ENCODE measurements at places on chromosomes 1 and 21. TPM values are rescaled to one million over a fixed set of nuclear protein-coding genes. Genes with fewer than 3 reads are reported as not detected.

Gene FLG
- not detected for total RNA-seq

Gene C1orf87
- total RNA-seq: 17.6 TPM

Gene C4BPA
- 1.1 TPM for total RNA-seq

DNA sequence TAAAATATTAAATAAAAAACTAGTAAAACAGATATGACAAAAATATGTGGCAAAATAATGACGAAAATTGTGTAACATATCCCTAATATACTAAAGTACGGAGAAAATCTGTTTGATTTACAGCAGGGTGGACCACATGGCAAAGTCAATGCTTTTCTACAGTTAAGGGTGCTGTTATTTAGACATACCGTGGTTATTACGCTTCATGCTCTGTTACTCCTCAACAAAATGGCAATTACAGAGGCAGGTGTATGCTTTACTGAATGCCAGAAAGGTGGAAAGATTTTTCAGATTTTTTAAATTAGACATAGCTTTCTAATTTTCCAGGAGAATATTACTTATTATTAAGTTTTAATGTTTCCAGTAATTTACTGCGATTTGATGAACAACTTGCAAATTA is 343.9 kb upstream of the DPYD start:
- no peak for DNase-seq
- H3K27me3 ChIP-seq: no peaks in the 10 kb centered on the region
- H3K27ac ChIP-seq: no peak overlapping the region
- no peaks in the 10 kb centered on the region for H3K36me3 ChIP-seq
- H3K4me1 ChIP-seq: no peaks in the 10 kb centered on the region
- no peak overlapping the region for H3K4me3 ChIP-seq

DNA sequence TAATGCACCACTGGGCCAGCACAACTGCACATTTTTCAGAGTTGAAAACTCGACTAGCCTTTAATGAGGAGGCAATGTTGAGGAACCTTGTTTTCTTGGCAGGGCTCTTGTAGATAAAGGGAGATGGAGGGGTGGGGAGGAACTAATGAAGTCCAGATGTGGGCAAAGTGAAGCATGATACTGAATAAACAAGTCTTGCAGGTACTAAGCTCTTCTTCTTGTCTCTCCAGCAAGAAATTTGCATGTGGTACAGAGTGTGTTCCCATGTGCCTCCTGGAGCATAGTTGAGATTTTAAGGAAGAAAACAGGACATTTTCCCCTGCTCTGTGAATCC is 47.0 kb downstream of the PLPP3 start:
- peaks cover 28% of the 10 kb centered on the region for H3K4me1 ChIP-seq
- no peaks in the 10 kb centered on the region for H3K36me3 ChIP-seq
- DNase-seq: no peak
- H3K27me3 ChIP-seq: no peaks in the 10 kb centered on the region
- no peak overlapping the region for H3K27ac ChIP-seq

- no peak overlapping the region for H3K27ac ChIP-seq
- no peak for DNase-seq
- peak overlapping the region; percentile 63 for H3K4me3 ChIP-seq
- no peaks in the 10 kb centered on the region for H3K36me3 ChIP-seq
- H3K4me1 ChIP-seq: peaks cover 2% of the 10 kb centered on the region
- no peaks in the 10 kb centered on the region for H3K27me3 ChIP-seq
Observed at GRCh38 chr1:27831568-27832410, 1.2 kb downstream of the PPP1R8 start.

DNA sequence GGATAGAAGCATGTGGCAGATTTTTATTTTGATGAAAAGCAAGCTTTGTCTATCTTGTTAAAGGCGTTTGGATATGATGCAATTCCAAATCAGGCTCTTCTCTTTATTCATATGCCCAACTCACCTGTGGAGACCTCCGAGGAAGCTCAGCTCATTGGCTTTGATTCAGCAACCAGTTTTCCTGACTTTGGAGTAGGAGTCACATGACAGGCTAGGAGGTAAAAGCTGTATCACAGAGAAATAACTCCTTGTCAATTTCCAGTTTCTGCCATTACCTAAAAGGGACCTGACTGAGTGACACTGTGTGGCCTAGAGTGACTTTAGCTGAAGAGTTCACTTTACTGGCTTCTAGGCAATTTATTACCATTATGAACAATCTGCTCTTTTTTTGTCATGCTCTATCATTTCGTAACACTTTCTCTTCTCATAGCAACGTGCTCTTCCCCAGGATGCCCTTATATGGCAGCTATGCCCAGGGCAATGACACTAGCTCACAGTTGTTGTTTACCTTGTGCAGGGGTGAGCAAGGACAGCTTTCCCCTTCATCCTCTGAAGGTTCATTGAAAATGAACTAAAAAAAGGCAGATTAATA is 107.2 kb downstream of the KCNK1 start:
- no peak overlapping the region for H3K4me3 ChIP-seq
- H3K36me3 ChIP-seq: no peaks in the 10 kb centered on the region
- DNase-seq: no peak
- no peaks in the 10 kb centered on the region for H3K27me3 ChIP-seq
- H3K27ac ChIP-seq: no peak overlapping the region
- H3K4me1 ChIP-seq: no peaks in the 10 kb centered on the region

GRCh38 chr1:30198795-30199403 is 524.5 kb downstream of the MATN1 start:
- H3K27me3 ChIP-seq: no peaks in the 10 kb centered on the region
- no peak for DNase-seq
- H3K36me3 ChIP-seq: no peaks in the 10 kb centered on the region
- peaks cover 3% of the 10 kb centered on the region for H3K4me1 ChIP-seq
